DND-41 (cell line): ENCODE measurements at places on chromosomes 12 and 14.

- DNase-seq, result no peak
These were observed 191.7 kb downstream of the ALG10B start for GRCh38 chr12:38508246-38508645.

DNA sequence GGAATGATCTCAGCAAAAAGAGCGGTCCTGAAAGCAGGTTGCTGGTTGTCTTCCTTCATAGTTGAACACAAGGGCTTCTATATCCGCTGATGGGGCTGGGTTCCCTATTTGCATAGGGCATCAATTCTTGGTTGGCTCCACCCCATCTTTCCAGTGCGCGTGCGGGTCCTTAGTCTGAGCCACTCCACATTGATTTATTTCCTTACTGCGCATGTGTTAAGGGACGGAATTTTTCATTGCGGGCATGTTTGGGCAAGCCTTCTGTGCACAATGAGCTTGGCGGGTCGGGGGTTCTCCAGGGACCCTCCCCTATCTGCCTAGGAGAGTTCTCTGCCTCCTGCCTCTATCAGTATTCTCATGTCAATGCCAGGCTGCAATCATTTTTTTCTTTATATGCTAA lies 21.2 kb upstream of the DLGAP5 start:
- DNase-seq, result no peak

DNA sequence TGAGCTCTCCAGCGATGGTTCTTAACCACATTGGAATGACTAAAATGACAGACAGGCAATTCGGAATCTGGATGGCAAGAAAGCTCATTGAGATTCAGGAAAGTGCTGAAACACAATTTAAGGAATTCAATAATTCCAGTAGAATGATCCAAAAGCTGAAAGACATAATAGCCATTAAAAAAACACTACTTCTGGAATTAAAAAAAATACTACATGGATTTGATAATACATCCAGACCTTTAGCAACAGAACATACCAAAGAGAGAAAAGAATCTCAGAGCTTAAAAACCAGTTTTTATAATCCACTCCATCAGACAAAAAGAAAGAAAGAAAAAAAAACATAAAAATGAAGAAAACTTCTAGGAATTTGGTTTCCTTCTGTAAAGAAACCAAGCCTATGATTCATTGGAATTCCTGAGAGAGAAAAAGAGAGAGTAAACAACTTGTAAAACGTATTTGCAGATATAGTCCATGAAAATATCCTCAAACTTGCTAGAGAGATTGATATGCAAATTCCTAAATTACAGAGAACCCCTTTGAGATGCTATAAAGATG lies 52.8 kb downstream of the SLCO1B1 start:
- DNase-seq, result no peak

GRCh38 chr12:84912198-84913128 lies at the start of gene SLC6A15:
SLC6A15 (minus strand) TSS chr12:84912799; CDS start chr12:84892120, 20,679 bp downstream.
- no peak for DNase-seq

DNA sequence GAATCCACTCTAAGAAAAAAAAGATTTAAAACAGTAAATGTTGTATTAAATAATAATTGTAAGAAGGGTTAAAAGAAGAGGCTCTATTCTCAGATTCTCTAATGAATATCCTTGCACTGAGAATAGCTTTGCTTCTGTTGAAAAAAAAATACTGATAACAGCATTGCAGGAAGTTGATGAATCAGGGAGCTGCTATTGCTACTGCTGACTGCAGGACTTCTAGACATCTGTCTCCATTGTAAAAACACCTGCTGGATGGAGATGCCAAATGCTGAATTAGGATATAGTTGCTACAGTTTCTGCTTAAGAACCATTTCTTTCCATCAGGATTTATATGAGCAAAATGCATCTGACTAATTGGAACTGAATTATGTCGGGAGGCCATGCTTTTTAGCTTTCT lies 50.3 kb upstream of the ANP32D start:
- DNase-seq, result no peak

DNA sequence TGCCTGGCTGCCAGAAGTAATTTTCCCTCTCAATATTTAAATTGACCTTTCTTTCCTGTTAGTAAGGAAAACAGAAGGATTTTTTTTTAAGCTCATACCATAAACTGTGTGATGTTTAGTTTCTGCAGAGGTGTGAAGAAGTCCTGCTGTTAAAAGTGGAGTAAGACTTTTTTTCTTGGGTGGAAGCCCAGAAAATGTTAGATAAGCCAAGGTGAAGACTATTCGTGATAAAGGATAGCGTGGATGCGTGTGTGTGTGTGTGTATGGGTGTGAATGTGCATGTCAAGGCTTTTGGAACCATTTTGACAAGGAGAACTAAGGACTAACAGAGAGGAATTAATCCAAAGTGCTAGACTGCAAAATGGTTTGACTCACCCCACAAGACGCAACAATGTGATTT lies 152.9 kb upstream of the SEL1L start:
- DNase-seq, result no peak

GRCh38 chr12:115227137-115227615 lies 543.2 kb upstream of the TBX3 start:
- no peak for DNase-seq

DNA sequence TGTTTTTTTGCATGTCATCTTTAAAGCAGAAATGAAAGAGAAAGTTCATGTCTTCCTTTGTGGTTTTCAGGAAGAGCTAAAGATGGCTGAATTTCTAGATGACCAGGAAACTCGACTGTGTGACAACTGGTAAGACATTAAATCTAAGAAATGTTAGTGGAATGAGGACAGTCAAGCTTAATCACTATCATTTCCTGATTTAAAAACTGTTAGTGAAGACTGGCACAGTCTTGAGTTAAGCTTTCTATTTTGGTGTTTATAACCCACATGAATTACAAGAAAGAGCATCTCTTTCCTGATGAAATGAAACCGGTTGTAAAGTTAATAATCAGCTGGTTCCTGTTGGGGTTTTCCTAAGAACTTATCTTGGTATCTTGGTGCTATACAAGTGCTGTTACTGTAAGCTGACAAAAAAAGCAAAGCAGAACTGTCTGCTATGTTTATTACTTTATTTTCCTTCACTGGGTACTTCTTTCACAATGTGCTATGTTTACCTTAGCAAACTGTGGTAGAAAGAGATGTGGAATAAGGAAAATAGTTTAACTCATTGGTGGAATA lies 5.2 kb downstream of the TRAFD1 start:
- DNase-seq, result no peak

- DNase-seq, result no peak
These were observed 65.6 kb downstream of the PPP2R5E start for GRCh38 chr14:63477556-63477955.

DNA sequence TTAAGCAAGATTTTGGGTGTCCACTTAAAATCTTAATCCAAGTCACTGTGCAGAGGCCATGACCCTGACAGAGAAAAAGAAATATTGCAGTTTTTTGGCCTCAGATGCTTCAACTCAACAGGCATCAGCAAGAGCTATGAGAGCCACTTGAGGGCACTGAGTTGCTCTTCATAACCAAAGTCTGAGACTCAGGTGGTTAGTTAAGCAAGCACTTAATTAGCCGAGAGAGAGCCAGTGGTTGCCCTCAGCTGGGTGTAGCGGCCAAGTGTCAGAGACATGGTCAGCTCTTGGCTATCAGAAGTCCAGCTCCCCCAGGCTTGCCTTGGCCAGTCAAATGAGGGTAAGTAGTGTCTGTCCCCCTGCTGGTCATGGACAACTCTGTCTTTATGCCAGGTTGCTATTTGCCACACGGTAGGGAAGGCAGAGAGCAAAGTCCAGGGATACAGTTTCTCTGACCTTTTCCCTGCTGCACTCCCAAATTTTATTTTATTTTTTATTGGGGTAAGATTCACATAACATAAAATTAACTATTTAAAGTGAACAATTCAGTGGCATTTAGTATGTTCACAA lies 9.0 kb upstream of the KRT71 start:
- no peak for DNase-seq

DNA sequence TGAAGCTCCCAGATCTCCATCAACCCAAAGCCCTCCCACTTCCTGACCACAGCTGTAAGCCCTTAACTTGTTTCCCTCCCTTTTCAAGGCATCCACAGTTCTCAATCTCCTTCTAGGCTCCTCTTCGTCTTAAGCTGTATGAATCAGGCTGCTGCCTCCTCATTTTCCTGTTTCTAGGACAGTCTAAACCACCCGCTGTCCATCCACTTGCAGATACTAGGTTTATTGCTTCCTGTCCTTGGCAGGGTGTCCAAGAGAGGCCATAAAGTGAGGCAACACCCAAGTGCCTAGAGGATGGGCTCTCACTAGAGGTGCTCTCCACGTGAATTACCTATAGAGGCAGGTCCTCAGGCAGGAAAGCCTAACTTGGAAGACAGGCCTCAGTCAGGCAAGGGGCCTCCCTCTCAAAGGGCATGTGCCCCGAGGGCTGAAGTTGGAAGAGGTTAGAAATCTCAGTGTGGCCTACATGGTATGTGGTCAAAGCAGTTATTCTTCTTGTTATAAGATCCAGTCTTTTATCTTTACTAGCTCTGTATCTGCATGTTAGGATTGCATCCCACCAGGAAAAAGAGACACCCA lies 8.8 kb upstream of the TMEM106C start:
- DNase-seq, result peak; percentile 19

DNA sequence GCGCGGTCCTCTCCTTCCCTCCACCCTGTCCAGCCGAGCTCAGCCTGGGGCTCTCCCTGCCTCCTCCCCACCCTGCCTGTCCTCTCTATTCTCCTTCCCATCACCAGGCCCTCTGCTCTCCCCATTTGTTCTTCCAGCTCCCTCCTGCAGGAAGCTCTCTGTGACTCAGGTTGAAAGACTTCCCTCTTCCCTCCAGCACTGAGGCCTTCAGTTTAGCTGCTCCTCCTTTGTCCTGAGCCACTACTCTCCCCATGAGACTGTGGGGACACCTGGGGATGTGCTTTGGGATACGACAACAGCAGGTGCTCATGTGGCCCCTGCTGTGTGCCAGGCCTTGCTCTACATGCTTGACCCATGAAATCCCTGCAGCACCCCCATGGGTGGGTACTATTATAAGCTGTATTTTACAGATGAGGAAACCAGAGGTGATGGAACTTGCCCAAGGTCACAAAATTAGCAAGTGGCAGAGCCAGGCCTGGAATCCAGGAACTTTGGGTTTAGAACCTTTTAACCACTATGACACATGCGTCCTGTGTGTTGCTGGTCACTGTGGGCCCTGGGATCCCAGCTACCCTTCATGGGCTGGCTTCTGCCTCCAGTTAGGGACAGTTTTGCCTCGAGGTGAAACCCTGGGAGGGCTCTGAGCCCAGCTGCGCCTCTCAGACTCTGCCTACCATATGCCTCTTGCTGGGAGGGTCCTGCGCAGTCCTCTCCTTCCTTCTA lies 5.5 kb downstream of the KRT80 start:
- no peak for DNase-seq

GRCh38 chr12:129357233-129357632 lies 504.0 kb downstream of the GLT1D1 start:
- no peak for DNase-seq

GRCh38 chr12:116434155-116435011 lies 124.8 kb upstream of the MAP1LC3B2 start:
- no peak for DNase-seq
